Astrocyte of the spinal cord (primary cell): ENCODE measurements at places on chromosomes 1 and 21.

GRCh38 chr21:15144026-15144425, 79.2 kb upstream of the NRIP1 start:
- DNase-seq: no peak

DNA sequence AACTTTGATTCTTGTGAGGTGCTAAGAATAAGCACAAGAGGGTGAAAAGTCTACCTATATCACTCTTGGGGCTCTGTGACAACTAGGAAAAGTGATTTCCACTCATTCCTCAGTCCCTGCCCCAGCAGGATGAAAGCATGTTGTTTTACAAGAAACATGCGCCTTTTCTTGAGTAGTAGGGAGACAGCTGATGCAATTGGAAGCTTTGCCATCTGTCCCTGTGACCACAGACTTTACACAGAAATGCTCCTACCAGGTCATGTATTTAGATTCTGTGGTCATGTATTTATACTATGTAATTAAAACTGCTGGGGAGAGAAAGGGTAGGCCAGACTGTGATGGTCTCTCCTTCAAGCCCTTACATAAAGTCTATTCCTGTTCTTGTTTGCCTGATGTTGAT, 445.5 kb downstream of the PTPRC start:
- peak; percentile 23 for DNase-seq

DNA sequence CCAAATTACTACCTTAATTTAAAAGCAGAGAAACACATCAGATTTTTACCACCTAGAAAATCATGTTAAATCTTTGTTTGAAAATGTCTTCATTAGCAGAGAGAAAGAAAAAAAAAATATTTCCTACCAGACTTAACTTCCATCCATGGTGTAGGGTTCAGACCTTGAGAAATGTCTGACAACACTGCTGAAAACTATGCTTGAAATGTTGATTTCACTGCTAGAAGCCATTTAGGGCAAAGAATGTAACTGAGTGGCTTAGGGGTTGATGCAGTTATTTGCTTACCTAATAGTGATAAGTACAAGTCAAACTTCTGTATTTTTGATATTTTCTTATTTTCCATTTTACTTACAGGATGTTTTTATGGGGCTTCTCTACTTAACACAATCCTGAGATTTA, 495.6 kb upstream of the NEGR1 start:
- peak; percentile 41 for DNase-seq

- no peak for DNase-seq
Measured at GRCh38 chr1:16252912-16253311, 15.9 kb upstream of the CPLANE2 start.

GRCh38 chr21:17650292-17650691, 37.6 kb upstream of the BTG3 start:
- DNase-seq: no peak

- DNase-seq: no peak
Measured at GRCh38 chr1:119720866-119721440, 9.2 kb downstream of the PHGDH start.

DNA sequence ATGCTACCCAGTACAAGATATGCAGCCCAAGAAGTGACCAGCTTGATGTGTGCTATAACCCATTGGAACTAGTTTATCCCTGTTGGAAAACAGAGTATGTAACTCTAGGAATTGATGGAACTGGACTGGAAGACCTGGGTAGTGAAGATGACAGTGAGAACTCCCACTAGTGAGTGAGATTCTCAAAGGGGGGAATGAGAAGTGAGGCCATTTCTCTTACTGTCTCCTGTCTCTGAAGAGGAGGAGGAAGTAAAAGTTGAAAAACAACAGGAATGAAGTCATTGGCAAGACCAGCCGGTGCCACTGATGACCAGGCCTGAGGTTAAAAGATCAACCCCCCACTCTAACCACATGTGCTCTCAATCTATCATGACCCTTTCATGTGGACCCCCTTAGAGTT, 20.9 kb downstream of the PLA2G2F start:
- peak; percentile 22 for DNase-seq

- DNase-seq: peak; percentile 91
Measured at GRCh38 chr1:220879076-220879508, at the start of gene HLX. HLX (plus strand) TSS chr1:220879443; CDS start chr1:220879858, 415 bp downstream.
